ENCODE measurements at places on chromosomes 6 and 20. TPM values are rescaled to one million over a fixed set of nuclear protein-coding genes. Genes with fewer than 3 reads are reported as not detected.

Gene TGM2
- 594 TPM for total RNA-seq

Gene UBR2
- 34.8 TPM for total RNA-seq

Gene PHF10
- 27.0 TPM for total RNA-seq

Gene AGER
- total RNA-seq = 0.30 TPM

Gene GPX5
- total RNA-seq = not detected

Gene MTFR2
- 0.33 TPM for total RNA-seq

Gene APCDD1L
- total RNA-seq = 173 TPM

Gene RAET1E
- 0.17 TPM for total RNA-seq

Gene DYNLRB1
- total RNA-seq = 79.5 TPM

Gene NKAIN4
- total RNA-seq = not detected

Gene PM20D2
- total RNA-seq = 2.1 TPM

Gene PTCRA
- not detected for total RNA-seq

Gene OR2H1
- not detected for total RNA-seq

Gene LAMA4
- 518 TPM for total RNA-seq

Gene ELOVL2
- 0.85 TPM for total RNA-seq

Gene ATRN
- 93.8 TPM for total RNA-seq

Gene TBC1D22B
- 8.2 TPM for total RNA-seq

Gene PLN
- total RNA-seq = 17.5 TPM

Gene HAO1
- total RNA-seq = not detected

Data from smooth muscle cell of the pulmonary artery (primary cell).